ENCODE measurements at places on chromosomes 5 and 9.

GRCh38 chr9:113828221-113828620 lies 47.9 kb upstream of the ZNF618 start:
- no peak for DNase-seq

DNA sequence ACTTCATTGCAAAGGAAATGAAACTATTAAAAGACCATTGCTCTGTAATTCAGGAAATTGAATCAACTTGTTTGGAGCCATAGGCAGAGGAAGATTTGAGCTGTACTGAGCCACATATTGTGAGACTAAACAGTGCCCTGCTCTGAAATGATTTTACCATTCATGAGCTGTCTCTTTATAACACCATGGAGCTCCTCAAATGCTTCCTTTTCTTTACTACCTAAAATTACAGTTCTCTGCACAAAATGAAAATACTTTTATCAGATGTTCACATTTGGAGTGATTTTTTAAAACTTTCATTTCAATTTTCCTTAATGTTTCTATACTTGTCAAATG lies 97.9 kb downstream of the NLN start:
- no peak for DNase-seq

DNA sequence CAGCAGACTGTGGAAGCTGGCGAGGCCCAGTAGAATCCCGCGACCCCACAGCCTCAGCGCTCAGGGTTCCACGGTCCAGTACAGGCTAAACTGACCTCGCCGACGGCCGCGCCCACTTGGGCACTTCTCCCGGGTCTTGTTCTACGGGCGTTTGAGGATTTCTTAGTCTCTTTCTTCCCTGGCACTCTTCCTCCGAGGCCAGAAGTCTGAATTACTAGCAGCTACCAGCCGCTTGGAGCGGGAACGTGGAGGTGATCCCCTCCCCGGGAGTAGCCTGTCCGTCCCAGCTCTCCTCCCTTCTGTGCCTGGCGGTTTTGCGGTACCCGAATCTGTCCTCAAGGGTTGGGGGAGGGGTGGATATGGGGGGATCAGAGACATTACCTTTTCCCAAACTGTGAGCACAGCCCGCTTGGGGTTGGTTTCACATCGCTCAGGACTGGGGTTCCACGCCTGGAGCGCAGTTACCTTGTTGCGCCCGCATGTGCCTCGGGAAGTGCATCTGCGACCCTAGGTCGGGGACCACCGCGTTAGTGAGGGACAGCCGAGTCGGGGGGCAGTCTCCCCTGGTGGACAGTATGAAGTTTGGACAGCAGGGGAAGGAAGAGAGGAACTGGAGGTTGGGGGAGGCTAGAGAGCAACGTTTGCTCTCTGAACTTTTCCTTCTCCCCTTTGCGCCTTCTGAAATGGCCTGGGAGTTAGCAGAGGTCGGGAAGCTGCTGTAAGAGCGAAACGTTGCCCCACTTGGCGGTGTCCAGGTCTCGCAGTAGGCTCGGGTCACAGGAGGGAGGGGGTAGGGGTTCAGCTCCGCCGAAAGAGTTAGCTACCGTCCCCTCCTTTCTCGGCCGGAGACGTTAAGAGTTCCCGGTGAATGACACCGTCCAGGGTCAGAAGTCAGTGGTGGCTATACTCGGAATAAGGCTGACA lies 190.8 kb downstream of the MEF2C start:
- no peak for DNase-seq

GRCh38 chr9:32524892-32525708 lies 896 bp downstream of the RIGI start:
- no peak for DNase-seq

- DNase-seq = no peak
Observed at GRCh38 chr5:139188558-139189270, 9.5 kb downstream of the SIL1 start.

- no peak for DNase-seq
Observed at GRCh38 chr9:114318416-114318815, 4.5 kb upstream of the ORM1 start.

Measured in astrocyte of the cerebellum (primary cell).